ENCODE measurements at places on chromosomes 1 and 21. TPM values are rescaled to one million over a fixed set of nuclear protein-coding genes. Genes with fewer than 3 reads are reported as not detected.

BTBD8 gene
- total RNA-seq: 6.1 TPM

RNU1-3 gene
- 3,675 TPM for total RNA-seq

GJA9 gene
- total RNA-seq: not detected

ILDR2 gene
- 3.3 TPM for total RNA-seq

Data from right cardiac atrium (tissue), 5 donors.